Esophagus mucosa (tissue), 1 donor: ENCODE measurements at places on chromosomes 2 and 18. TPM values are rescaled to one million over a fixed set of nuclear protein-coding genes. Genes with fewer than 3 reads are reported as not detected.

EFR3B gene
- total RNA-seq: 0.48 TPM

NAT8 gene
- total RNA-seq: not detected

- no peak for ATAC-seq
Observed at GRCh38 chr2:96831679-96832078, 12.1 kb downstream of the ANKRD23 start.

- ATAC-seq: no peak
Observed at GRCh38 chr2:222577341-222577740, 78.6 kb downstream of the FARSB start.

- ATAC-seq: no peak
Observed at GRCh38 chr18:75200605-75201280, 8.2 kb downstream of the PTGR3 start.

DNA sequence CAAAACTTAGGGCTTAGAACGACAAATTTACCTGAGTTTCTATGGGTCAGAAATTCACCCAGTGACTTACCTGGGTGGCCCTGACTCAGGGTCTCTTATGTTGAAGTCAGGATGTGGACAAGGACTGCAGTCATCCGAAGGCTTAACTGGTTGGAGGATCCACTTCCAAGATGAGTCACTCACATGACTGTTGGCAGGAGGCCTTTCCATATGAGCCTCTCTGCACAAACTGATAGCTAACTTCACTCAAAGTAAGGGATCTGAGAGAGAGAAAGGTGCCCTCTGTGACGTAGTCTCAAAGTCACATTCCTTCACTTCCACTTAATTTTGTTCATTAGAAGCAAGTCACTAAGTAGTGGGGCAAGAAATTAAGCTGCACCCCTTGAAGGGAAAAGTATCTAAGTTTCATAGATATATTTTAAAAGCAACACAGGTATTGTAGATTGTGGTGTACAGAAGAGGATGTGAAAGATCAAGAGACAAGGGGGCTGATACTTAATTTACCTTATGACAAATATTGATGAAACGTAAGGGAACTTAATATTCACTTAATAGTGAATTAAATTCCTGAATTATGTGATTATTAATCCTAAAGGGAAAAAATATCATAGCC lies 48.4 kb downstream of the TANK start:
- peak; percentile 44 for ATAC-seq

DNA sequence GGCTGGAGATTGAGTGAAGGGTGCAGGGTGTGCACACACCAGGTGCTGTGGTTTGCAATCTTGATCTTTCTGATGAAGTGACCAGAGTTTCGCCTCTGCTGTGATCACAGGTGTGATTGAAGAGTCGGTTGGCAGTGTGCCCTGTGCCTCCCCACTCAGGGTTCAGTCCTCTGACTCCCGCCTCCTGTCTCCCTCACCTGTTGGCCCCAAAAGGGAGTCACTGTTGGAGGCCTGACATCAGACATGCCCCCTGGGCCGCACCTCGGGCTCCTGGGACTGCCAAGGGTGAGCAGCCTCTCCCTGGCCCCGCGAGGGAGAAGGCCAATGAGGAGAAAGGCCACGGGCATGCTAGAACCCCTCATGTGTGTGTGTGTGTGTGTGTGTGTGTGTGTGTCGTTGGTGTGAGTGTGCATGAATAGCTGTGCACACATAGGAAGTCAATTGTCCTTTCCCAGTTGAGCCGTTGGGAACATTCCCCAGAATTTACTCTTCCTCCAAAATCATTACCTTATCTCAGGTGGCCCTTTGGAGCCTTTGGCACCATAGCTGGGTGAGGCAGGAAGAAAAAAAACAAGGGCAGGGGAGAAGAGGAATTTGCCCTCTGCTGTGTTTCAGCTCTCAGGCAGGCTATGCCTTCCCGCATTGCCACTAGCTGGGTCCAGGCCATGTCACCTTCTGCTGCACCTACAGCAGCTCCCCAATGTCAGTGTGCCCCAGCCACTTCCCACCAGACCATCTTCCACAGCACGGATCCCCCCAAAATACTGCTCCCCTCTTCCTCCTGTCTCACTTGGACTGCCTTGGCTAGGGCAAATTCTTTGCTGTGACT lies 78.1 kb upstream of the LAPTM4A start:
- no peak for ATAC-seq

GRCh38 chr2:53768242-53768542 lies 588 bp downstream of the CHAC2 start:
- ATAC-seq: no peak

DNA sequence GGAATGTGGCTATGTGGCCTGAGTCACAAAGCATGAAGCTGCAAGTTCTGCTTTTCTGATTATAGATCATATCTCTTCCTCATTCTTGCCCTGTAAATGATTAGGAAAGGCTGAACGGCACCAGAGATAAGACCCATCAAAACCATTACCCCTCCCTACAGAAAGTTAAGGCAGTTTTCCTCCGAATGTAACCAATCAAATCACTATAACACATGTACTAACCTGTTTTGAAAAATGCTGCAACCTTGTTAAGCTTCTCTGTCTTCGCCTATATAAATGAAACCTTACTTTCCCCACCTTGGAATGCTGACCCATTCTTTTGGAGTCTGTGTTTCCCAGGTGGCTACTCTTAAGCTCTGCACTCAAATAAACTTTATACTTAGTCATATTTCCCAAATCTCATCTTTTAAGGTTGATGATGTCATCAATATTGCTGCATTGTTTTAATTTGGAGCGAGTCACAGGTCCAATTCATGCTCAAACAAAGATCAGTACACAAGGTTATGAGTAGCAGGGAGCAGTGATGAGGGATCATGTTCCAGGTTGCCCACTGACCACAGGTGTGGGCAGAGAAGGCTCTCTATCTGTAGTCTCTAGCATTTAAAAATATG lies 662.3 kb downstream of the IRS1 start:
- ATAC-seq: peak; percentile 71

- no peak for ATAC-seq
Observed at GRCh38 chr18:3931542-3932112, 481.7 kb downstream of the TGIF1 start.

- ATAC-seq: no peak
Observed at GRCh38 chr2:161113693-161114575, 46.3 kb upstream of the TANK start.

- no peak for ATAC-seq
Observed at GRCh38 chr18:52045946-52046675, 293.9 kb upstream of the DCC start.
